ENCODE measurements at places on chromosomes 3 and 15.
A peak's percentile ranks its signal among the peaks of the same experiment; 100 is the strongest.

GRCh38 chr15:65611888-65612615 is 1.1 kb upstream of the INTS14 start:
- no peak for DNase-seq

DNA sequence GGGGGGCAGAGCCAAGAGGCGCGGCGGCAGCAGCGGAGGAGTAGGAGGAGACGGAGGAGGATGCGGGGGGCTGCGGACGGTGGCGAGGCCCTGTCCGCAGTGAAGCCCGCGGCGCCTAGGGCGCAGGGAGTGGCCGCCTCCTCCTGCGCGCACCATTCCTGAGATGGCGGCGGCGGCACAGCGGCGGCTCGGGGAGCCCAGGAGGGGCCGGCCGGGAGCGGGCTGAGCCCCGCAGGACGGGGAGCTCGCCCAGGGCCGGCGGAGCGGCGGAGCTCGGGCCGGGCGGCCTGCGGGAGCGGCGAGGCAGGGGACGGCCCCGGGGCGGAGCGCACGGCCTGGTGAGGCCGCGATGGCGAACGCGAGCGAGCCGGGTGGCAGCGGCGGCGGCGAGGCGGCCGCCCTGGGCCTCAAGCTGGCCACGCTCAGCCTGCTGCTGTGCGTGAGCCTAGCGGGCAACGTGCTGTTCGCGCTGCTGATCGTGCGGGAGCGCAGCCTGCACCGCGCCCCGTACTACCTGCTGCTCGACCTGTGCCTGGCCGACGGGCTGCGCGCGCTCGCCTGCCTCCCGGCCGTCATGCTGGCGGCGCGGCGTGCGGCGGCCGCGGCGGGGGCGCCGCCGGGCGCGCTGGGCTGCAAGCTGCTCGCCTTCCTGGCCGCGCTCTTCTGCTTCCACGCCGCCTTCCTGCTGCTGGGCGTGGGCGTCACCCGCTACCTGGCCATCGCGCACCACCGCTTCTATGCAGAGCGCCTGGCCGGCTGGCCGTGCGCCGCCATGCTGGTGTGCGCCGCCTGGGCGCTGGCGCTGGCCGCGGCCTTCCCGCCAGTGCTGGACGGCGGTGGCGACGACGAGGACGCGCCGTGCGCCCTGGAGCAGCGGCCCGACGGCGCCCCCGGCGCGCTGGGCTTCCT is at the start of gene GPR27:
Gene GPR27 (plus strand): TSS at position 155 of the 909 bp plus-strand sequence. CDS start 195 bp downstream, at position 350.
- DNase-seq: no peak

DNA sequence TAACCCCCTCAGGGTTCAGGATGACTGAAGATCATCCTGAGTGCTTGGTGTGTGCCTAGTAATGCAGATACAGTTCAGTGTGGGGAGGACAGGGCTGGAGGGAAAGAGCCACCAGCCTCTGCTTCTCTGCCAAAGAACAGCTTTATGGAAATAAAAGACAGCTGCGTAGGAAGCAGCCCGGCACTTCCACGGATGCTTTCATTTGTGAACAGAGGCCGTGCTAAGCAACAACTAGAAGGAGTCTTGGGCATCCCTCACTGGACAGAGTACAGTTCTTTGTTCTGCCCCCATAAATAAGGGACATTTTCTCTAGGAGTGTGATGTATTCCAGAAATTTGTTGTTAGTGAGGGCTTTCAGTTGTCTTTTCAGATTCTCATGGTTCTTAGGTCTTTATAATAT is 194.8 kb upstream of the RGMA start:
- no peak for DNase-seq

- DNase-seq: no peak
Measured at GRCh38 chr3:25782636-25782937, 656 bp downstream of the NGLY1 start.

GRCh38 chr15:58182460-58183163 is 44.4 kb downstream of the AQP9 start:
- peak; percentile 23 for DNase-seq

DNA sequence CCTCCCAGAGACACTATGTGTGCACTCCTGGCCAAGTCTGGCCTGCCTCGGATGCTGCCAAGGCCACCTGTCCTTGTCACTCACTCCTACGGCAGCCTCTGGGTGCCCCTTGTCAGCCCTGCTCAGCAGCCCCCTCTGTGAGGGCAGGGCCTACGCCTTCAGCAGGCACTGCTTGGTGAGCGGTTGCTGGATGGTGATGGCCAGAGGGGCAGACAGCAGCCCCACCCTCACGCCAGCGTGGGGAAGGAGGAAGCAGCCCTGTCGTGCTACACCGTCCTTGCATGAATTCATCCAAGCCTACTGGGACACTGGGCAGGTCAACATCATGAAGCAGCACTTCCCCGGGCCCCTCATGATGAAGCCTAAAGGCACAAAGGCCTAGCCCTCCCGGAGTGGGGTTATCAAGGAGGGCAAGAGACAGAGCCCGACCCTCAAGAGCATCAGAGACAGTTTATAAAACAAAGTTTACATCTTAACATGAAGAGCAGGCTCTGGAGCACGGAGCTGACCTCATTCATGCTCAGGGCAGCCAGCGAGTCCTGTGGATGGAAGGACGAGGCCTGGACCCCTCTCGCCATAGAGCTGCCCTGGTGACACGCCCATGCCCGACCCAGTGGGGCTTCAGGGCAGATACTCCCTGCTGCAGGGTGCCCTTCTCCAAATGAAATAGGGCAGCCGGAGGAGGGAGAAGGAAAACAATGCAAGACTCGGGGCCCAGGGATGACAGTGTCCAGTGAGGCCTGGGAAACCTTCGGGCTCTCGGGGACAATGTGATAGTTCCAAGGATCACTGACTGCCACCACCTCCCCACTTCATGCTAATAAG is 25.3 kb downstream of the CHDH start:
- DNase-seq: no peak

DNA sequence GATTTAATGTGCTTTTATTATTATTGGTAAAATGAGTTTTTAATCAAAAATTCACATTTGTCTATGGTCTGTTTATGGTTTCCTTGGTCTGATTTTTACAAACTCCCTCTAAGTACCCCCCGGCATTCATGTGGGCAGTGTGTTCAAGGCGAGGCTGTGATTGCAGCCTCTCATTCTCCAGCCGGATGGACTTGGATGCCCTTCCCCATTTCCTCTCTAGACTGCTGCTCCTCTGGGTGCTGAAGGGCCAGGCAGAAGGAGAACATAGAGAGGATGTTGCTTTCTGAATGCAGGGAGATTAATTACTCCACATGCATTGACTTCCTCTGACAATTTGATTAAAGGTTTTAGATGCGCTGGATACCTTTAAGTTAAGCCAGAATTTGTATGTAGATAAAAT is 3.9 kb upstream of the TMC3 start:
- DNase-seq: no peak

GRCh38 chr3:15860014-15860934 is 62.5 kb upstream of the ANKRD28 start:
- peak; percentile 59 for DNase-seq

DNA sequence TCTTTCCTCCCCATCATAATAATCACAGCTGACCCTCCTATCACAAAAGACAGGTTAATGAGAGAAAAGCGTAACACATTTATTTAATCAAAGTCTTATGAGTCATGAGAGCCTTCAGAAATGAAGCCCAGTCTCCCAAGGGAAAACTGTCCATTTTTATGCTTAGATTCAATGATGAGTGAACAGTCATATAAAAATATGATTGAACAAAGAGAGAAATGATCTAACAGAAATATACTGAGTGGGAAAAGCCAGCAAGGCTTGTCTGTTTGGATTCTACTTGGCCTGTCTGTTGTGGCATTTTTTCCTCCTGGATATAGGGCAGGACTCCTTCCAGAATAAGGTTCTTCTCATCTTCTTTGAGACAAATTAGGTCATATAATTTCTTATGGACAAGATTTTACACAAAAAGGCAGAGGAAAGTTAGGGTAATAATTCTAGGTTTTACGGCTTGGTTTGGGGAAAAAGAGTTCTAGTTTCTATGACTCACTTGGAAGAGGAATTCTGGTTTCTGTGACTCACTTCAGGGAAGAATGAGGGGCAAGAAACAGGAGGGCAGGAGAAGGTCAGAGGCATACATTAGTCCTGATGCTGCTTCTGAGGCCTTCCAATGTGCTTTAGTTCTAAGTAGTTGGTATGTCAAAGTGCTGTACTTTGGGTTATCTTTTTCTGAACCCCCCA is 534.2 kb downstream of the ZIC1 start:
- no peak for DNase-seq

DNA sequence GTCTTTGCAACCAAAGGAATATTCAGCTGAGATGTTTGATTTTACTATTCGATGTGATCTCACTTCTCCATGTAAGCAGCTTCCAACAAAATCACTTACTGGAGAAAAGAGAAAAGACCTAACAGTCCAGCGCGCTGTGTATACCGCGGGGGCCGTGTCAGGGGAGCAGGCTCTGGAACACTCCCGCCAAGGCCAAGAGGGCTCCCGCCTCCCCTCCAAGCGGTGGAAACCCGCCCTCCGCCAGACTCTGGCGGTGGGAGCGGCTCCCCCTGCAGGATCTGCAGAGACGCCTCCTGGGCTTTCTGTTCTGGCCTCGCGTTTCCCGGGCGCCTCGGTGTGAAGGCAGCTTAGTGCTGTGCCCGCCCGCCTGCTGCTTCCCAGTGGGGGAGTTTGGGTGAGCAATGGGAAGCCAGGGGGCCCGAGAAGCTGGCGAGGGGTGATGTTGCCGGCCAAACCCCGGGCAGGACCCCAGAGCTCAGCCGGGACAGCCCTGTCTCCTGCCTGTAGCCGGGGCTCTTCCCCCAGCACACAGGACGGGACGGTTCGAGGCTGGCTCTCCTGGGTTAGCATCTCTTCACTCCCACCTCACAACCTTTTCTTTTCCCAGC is 36.3 kb downstream of the CHST14 start:
- DNase-seq: peak; percentile 53

DNA sequence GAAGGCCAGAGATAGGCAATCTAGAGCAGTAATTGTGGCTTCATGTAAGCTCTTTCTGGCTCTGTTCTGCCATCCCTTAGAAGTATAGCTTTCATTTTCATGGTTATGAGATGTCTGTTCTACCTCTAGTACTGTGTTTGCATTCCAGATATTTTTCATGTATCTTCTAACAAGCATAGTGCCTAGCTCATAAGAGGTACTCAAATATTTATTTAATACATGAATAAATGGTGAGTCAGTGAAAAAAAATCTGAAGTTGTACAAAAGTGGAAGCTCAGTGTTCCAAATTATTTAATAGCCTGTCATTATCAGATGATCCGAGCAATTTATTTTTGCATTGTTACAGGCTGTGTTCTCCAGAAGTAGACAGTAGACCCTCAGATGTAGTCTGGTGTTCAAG is 64.3 kb downstream of the OXSM start:
- DNase-seq: no peak

- DNase-seq: peak; percentile 37
Measured at GRCh38 chr15:72197460-72198355, at the start of gene GRAMD2A. TSS of gene GRAMD2A (minus strand) at chr15:72197787.

GRCh38 chr3:31077021-31077601 is 182.7 kb upstream of the GADL1 start:
- peak; percentile 86 for DNase-seq

Measured in activated CD4-positive, alpha-beta T cell treated with anti-CD3 and anti-CD28 coated beads, Interleukin-2, Interleukin-4, amounts not matched to agents 100 ng/mL and 50 ng/mL, durations not matched to agents 16 hours and 8 hours (primary cell).